Activated CD4-positive, alpha-beta T cell treated with anti-CD3 and anti-CD28 coated beads, Interleukin-2, amount 10 ng/mL, durations not matched to agents 7 days and 5 days (primary cell): ENCODE measurements at places on chromosomes 1 and 21.

DNA sequence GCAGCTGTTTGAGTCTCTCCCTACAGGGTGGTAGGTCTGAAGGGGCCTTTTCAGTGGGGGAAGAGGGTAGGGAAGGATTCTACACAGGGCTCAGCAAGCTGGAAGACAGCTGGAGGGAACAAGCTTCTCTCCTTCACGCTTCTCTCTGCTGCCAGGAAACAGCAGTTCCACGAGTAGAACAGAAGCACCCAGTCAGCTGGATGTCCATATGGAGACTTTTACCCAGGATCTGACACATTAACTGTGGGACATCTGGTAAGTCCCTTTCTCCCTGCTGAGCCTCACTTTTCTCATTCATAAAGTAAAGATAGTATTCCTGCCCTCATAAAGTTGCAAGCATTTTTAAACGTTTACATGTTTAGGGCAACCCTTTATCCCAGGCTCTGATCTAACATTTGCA, 280.3 kb downstream of the OMA1 start:
- no peak for DNase-seq

DNA sequence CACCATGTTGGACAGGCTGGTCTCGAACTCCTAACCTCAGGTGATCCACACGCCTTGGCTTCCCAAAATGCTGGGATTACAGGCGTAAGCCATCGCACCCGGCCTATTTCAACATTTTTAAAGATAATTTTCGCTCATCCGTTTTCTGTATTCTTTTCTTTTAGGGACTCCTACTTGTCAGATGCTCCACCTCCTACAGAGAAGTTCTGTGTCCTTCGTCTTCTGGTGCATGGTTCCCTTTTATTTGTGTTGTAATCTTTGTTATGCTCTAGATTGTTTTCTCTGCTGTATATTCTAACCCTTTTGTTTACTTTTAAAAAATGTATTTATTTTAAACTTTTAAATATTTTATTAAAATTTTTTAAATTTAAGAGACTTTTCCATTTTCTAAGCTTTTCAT, 28.4 kb downstream of the CLDN14 start:
- no peak for DNase-seq

- no peak for DNase-seq
These were observed 210.6 kb downstream of the PBX1 start for GRCh38 chr1:164769486-164770130.

DNA sequence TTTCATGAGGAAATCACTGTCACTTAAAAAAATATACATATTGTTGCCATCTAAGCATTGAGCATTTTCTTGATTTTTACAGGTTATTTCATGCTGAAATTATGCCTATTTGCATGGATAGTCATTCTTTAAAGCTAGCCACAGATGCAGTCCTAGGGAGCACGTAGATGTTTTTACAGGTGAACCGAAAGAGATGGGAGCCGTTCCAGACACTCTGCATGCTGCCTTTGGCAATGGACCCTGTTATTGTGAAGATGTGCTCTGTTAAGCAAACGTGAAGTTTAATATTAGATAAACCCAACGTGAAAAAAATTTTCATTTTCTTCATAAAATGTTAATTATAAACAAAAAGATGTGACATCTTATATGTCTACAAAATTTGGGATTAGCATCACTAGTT, 7.1 kb downstream of the PROX1 start:
- DNase-seq: no peak

- no peak for DNase-seq
These were observed 306.3 kb upstream of the DUSP10 start for GRCh38 chr1:222048094-222048595.

DNA sequence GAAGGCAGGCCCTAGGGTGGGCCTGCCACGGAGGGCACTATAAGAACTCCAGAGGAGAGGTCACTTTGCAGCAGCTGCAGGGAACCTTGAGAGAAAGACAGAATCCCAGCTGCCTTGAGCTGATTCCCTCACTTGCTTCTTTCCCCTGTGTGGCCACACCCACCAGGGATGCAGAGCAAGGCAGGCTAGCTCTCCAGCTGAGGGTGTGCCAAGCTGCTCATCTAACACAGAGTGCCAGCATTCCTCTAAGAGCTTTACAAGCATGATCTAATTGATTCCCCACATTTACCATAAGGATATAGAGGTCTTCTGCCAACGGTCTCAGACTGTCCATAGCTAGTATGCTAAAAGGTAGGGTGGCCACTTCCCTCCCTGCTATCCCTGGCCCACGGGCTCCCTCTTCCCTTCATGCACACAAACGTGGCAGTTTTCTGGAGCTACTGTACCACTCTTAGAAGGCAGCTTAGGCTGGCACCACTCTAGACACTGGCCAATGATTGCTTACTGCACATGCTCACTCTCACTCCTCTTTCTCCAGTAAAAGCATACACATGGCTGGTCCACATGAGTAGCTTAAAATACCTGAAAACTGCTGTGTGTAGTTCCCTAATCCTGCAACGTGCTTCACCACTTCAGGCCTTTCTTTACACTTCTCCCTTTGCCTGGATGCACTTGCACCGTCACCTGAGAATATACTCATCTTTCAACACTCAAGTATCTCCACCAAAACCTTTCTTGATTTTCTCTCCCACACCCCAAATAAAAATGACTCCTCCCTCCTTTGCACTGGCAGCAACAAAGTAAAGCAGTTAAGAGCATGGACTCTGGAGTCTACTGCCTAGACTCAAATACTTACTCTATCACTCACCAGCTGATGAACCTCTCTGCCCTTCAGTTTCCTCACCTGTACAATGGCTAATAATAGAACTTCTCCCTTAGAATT, 57.7 kb downstream of the DMAP1 start:
- DNase-seq: no peak

- no peak for DNase-seq
These were observed 17.9 kb downstream of the EPRS1 start for GRCh38 chr1:220028346-220028895.

GRCh38 chr1:183598386-183598785, 8.1 kb upstream of the NCF2 start:
- DNase-seq: no peak

DNA sequence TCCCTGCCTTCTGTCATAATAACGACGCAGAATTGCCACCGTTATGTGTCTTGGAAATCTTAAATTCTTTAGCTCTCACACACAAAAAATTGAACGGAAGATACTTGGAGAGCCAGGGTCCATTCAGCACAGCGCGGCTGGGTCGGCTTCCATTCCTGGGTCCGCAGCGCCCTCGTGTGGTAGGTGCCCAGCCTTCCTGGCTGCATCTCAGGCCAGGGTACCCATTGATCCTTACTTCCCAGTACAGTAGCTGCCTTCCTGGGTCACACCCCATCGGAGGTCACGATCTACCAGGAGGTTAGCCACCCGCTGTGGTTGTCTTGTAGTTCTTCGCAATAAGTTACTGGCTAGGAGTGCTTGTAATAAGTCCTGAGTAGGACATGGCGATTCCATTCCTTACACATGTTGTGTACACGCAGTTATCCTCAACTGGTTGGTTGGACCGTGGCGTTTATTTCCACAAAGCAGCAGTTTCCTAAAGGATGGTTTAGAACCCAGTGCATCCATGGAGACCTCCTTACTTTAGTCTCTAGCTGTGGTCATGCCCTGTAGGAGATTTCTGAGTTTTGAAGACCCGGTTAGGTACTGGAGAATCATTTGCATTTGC, 9.9 kb upstream of the MTARC1 start:
- peak; percentile 69 for DNase-seq

DNA sequence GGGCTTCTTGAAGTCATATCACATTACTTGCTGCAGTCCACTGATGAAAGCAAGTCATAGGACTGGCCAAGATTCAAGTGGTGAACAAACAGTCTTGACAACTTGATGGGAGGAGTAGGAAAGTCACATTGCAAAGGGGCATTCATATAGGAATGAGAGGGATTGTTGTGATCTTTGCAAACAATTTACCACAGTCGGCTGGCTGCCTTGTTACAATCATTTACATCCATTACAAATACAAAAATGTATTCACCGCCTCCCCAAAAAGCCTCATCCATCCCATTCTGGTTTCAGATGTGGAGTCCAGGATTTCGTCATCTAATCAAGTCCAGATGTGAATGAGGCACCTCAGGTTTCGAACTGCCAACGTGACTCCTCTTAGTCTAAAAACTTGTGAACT, 26.8 kb downstream of the GORAB start:
- no peak for DNase-seq

DNA sequence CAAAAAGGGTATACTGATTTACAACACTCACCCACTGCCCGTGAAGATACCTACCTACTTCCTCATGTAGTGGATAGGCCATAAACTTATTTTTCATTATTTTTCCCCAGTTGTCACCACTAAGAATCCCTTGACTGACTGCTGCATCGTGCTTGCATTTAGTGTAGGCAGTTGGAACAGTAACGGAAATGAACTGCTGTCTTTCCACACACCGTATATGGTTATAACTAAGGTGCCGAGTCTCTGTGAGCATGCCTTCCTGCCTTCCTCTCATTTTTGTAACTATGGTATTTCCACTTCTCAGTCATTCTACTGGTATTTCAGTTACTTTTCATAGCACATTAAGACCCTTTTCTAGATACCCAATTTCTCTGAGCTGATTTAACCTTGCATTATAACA, 36.4 kb downstream of the SLC35F3 start:
- no peak for DNase-seq

DNA sequence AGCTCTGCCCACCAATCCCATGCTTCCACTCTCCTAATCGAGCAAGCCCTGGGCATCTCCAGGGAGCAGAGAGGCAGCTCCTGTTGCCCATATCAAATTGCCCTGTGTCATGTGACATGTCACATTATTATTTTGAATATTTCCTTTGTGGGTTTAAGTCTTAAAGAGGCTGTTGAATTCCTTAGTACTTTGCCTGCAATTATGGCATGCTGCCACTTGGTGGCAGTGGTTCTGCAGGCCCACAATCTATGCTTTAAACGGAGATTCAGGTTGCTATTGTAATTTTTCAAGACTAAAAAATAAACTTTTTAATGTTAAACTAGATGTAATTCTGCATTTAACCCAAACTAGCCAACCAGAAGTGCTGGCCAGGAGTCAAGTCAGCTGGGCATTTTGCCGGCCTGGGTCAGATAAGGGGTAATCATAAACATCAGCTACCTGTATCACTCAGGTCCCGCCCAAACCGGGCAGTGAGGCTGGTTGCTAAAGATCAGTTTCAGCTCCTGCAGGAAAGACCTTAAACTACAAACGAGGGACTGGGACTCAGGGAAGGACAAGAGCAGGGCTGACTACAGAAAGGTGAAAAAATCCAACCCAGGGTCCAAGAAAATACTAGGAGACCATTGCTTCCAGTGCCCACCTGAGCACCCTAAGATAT, 37.3 kb upstream of the ARHGEF16 start:
- DNase-seq: no peak

DNA sequence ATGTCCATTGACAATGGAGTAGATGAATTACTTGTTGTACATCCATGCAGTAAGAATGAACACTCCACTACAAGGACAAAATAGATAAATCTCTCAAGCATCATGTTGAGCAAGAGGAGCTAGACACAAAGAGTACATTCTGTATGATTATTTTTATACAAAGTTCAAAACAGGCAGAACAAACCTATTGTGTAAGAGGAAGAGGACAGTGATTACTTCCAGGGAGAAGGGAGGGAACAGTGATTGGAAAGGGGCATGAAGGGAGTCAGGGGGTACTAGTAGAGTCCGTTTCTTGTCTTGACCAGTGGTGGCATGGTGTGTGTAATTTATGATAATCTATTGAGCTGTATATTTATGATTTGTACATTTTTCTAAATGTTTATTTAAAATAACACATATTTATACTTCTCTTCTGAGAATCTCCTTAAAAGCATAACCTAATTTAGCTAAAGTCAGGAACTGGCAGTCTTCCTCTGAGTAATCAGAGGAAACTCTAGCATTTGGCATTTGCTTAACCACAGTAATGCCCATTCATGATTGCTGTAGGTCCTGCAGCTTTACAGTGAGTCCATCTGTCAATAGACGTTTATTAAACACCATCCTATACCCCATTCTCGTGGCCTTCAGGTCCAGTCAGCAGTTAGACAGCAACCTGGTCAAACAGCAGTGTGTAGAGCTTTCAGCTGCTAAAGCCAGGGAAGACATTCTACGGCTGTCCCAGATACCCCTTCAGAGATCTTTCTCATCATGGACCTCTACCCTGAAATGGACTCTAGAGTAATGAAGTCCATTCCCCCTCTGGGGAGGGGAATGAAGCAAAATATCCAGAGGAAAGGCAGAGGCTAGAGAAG, 114.1 kb upstream of the GALNT2 start:
- DNase-seq: no peak

DNA sequence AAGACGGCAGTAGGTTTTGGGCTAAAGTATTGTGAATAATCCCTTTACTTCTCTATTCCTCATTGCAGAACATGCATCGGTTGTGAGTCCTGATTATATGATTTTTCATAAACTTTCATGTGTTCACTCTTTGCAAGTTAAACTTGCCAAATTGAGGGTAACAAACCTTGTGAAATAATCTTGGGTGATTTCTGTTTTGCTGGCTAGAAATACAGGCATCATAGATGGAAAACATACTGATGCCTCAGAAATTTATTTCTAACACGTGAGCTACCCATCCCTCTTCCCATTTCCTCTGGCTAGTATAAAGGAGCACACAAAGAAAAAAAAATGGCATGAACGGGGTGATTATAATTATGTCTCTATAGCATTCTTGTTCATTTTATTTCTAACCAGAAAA, 39.6 kb downstream of the RGS5 start:
- DNase-seq: no peak

DNA sequence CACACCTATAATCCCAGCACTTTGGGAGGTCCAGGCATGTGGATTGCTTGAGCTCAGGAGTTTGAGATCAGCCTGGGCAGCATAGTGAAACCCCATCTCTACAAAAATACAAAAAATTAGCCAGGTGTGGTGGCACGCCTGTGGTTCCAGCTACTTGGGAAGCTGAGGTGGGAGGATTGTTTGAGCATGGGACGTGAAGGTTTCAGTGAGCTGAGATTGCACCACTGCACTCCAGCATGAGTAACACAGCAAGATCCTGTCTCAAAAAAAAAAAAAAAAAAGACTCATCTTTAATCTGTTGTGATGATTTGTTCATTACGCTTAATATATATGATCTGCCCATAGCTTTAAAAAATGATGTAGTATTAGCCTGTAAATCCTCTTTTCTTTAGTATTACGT, 44.0 kb downstream of the OR10J1 start:
- no peak for DNase-seq

DNA sequence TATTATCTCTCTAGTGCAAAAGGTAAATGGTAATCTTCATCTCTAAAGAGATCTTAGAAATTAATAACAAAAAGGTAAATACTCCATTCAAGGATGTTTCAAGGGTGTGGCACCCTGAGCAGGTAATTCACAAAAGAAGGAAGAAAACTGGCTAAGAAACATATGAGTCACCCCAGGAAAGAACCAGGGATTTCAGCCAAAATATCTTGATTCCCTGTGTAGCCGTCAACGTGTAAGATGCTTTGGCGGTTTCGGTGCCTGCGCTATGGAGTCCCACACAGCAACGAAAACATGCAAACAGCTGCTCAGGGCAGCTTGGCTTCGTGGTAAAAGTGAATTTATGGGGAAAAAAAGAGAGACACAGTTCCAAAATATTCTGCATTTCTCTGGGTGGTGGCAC, 3.7 kb downstream of the ITGB2 start:
- DNase-seq: no peak

- no peak for DNase-seq
These were observed 64.8 kb downstream of the ABCA4 start for GRCh38 chr1:94056171-94056570.

- DNase-seq: no peak
These were observed 187.8 kb upstream of the PTBP2 start for GRCh38 chr1:96533820-96534219.
